WTC11 (cell line): ENCODE measurements at places on chromosomes 2 and 18.
A peak's percentile ranks its signal among the peaks of the same experiment; 100 is the strongest.

DNA sequence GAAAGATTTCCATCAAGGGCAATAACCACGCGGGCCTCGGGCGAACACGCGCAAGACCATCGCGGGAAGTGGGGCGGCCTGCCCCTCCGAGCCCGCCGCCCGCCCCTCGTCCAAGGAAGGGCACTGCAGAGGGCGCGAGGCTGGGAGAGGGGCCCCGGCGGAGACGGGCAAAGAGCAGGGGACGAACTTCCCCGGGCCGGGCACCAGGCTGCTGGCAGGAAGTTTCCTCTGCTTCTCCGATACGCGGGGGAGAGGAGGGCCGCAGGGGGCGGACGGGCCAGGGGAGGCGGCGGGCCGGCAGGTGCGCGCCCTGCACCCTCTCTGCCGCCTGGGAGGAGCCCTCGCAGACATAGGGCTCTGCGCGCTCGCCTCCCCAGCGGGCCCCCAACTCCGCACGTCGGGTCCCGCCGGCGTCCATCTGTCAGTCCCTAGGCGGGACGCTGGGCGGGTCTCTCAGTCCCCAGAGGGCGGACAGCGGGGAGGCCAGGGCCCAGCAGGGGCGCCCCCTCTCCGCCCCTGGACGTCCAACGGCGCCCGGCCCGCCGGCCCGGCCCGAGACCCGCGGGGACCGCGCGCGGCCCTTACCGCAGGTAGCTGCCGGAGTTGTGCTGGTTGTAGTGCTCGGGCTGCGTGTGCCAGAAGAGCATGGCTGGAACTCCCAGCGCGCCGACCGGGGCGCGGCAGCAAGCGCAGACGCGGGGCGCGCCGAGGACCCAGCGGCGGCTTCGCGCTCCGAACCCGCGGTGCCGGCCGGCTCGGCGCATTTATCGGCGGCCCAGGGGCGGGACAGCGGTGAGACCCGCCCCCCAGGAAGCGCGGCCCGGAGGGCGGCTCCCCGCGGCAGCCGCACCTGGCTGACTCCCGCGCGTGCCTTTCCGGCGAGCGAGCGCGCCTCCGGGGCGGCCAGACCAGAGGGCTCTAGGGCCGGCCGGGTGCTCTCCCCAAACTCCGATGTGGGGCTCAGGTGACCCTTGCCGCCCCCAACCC, at the start of gene TFCP2L1:
TSS of gene TFCP2L1 (minus strand) at position 740 of the 987 bp plus-strand sequence. CDS start at position 647, 93 bp downstream.
- peak; percentile 68 for DNase-seq

DNA sequence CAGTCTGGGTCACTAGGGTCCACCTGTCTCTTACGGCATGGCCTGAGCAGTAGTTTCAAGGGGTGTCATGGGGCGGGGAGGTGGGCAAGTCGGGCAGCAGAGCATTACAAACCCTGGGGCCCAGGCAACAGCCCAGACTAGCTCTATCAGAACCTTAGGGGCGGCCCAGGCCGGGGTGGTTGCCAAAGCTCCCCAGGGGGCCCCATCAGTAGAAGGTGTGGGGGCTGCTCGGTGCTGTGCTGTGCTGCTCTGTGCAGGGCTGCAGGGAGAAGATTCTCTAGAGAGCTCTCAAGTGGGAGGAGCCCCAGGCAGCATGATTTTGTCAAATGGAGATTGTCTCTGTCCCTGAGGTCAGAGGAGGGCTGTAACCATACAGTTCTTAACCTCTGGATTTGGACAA, 36.4 kb upstream of the SLC14A1 start:
- no peak for DNase-seq

DNA sequence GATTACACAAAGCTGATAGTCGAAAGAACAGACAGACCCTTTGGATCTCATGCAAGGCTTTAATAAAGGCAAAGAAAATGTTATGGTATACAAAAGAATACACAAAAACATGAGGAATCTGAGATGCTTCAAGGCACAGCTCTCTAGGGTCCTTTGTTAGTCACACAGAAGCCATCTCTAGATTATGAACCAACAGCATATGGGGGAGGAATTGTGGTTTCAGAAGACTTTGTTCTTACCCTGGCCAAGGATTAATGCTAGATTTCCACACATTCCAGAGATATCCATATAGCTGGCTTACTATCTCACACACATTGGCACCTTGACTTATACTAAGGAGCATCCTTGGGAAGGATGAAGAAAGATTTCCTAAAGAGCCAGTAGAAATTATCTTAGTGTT, 206.1 kb downstream of the GULP1 start:
- DNase-seq, result no peak

GRCh38 chr2:120764991-120765677, 29.5 kb downstream of the GLI2 start:
- DNase-seq, result peak; percentile 11

- no peak for DNase-seq
Observed at GRCh38 chr18:62583376-62583775, 60.6 kb downstream of the ZCCHC2 start.

DNA sequence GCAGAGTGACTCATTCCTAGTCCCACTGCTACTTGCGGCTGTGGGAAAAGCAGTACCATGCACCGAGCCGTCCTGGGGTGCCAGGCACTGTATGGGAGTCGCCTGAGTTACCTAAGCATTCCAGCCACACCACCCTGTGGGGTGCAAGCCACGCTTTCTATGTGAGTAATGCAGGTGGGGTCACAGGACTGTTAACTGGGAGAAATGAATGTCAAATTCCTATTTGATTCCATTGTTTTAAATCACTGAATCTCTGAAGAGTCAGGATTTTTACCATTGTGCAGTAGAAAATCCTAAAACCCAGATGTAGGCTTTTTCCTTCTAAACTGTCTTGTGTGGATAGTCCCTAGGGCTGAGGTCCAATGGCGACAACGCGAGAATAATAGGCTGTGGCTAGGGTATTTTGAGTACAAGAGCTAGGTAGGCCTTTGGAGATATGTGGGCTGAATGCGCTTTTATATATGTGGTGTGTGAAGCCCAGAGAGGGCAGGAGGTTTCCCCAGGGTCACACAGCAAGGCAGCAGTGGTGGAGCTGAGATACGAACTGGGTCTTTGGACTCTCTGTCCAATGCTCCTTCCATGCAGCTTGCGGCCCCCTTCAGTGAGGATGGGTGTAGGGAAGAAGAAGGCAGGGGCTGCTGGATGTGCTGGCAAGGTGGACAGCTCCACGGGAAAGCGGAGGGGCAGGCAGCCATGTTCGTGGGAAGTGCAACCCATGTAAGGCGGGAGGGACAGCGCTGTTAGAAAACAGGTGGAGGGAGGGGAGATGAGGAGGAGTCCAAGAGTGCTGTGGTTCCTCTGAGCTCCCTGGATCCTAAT, 83.2 kb downstream of the DDX1 start:
- no peak for DNase-seq

GRCh38 chr2:75807992-75808391, 97.3 kb upstream of the GCFC2 start:
- no peak for DNase-seq

DNA sequence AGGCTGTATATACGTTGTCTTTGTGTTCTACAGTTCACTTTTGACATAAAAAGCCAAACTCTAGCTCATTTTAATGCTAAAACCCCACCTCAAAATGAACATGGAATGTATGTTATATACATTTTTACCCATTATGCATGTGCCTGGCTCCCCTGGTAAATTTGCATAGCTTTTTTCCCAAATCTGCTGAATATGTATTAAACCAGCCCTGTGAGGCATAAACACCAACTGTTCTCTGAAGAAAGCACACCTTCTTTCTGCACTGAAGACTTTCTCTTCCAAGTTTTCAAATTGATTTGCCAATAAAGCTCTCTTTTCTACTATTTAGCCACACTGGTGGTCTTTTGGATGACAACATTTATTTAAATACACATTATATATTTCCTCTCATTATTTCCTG, 549.4 kb downstream of the TRIB2 start:
- DNase-seq, result no peak

DNA sequence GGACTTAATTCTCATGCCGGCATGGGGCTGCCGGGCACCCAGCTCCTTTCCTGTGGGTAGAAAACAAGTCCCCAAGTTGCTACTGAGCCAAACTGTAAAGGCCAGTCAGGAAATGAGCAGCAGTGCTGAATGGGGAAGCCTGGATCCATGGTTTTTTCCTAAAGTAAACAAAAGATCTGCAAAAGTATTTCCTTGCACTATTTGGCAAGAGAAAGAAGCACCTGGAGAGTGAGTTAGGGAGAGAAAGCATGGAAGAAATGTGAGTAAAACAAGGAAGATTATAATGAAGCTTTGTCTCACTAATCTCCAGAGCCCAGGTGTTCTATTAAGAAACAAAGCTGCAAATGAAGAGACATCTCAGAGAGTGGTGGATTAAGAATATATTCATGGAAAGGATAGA, 117.6 kb downstream of the METTL8 start:
- peak; percentile 30 for DNase-seq

DNA sequence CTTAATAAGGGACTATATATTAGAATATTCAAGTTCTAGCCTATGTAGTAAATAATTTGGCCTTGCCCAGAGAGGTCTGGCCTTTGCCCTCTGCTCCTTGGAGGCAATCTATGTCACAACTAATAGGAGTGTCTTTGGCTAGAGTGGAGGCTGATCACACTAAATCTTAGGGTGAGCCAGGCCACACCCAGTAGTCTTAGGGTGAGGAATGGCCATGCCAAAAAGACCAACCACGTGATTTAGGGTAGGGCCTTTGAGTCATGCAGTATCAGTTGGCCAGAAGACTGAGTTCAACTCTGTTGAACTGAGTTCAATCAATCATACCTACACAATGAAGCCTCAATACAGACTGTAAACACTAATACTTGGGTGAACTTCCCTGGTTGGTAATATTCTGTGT, 26.0 kb upstream of the FLACC1 start:
- no peak for DNase-seq

GRCh38 chr18:77702686-77703085, 453.0 kb downstream of the GALR1 start:
- peak; percentile 37 for DNase-seq

DNA sequence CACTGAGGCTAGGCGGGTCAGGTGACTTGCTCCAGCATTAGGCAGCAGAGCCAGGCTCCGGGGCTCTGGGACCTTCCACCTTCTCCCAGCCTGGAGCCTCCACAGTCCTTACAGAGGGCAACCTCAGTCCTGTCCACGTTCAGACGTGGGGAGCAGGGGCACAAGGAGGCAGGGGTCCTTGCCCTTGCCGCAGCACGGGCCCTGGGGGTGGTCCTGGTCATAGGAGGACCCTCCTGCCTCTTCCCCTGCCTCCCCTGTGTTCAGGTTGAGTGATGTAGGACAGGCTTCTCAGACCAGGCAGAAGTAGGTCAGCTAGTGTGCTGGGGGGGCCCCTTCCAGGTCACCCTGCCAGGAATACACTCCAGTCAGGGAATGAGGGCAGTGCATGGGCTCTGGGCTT, 5.4 kb upstream of the ARHGEF4 start:
- no peak for DNase-seq

GRCh38 chr2:211205836-211206235, 649.4 kb downstream of the CPS1 start:
- no peak for DNase-seq

GRCh38 chr2:123917241-123917640, 107.8 kb upstream of the CNTNAP5 start:
- no peak for DNase-seq

DNA sequence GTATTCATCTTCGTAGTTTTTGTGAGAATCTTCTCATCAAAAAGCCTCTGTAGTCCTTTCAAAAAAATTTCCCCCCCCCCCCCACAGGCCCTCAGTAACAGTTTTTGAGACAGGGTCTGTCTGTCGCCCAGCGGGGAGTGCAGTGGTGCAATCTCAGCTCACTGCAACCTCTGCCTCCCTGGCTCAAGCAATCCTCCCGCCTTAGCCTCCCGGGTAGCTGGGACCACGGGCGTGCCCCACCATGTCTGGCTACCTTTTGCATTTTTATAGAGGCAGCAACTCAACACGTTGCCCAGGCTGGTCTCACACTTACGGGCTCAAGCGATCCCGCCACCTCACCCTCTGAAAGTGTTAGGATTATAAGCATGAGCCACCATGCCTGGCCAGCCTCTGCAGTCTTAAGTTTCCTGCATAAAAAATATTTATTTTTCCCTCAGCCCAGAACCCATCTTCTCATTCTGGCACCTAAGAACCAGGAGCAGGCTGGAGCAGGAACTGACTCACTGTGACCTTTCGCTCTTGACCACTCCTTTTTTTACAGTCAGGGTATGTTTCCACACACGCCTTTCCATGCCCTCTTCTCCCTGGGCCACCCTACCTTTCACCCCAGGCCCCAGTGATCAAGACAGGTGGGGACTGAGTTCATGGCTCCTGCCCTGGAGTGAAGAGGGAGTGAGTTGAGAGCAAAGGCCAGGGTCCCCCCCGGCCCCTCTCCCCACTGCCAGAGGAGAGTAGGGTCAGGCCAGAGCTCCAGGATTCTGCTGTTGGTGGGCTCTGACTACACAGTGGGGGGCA, 32.5 kb upstream of the NT5DC4 start:
- DNase-seq, result no peak

DNA sequence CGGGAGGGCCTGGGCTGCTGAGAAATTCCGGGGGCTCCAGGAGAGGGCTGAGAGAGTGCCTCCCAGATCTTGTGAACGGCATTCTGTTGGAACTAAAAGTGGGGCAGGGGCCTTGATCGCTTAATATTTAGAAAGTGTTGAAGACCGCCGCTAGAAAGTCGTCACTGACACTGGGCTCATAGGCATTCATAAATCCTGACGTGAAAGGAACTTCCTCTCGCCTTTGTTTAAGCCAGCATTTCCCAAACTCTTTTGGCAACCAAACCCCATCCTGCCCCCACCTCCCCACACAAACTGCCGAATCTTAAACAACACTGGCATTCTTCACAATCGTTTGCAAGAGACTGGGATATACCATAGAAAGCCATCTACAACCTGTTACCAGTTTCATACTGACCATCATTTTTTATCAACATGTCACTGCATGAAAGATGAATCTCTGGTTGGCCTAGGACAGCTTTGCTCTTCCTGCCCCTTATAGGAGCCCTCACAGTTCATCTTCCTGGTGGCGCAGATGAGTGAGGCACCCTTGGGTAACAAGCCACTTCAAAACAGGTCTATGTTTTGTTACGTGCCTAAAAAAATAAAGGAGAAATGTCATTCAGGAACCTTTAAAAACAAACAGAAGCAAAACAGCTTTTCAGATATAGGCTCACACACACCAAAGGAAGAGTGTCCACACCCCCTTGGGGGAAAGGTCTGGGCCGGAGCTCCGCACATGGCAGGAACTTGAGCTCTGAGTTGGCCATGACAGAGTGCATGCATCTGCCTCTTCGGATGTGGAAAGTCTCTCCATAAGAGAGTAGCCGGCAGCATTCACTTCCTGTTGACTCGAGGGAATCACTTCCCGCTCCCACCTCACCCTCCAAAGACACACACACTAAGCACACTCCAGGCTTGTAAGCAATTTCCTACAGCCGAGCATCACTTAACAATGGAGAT, 13.0 kb downstream of the MTERF4 start:
- DNase-seq, result no peak

- no peak for DNase-seq
Observed at GRCh38 chr2:45269149-45269793, 260.0 kb upstream of the SIX2 start.
